ENCODE measurements at places on chromosomes 5 and 9.

DNA sequence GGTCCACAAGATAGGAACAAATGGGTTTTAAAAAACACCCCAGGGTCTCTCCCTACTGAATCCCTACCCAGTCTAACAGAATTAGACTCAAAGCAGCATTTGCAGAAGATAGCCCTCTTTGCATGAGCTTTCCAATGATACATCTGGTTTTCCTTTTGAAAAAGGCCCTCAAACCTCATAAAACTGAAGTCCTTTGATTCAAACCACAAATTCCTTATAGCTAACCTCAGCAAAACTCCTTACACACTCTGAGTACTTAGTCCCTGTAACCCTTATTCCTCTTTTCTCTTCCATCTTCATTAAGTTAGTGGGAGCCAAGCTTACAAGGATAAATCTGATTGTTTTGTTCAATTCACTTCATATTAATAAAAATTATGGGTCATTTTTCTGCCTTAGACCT, 90.5 kb upstream of the TNC start:
- DNase-seq, result peak; percentile 90

DNA sequence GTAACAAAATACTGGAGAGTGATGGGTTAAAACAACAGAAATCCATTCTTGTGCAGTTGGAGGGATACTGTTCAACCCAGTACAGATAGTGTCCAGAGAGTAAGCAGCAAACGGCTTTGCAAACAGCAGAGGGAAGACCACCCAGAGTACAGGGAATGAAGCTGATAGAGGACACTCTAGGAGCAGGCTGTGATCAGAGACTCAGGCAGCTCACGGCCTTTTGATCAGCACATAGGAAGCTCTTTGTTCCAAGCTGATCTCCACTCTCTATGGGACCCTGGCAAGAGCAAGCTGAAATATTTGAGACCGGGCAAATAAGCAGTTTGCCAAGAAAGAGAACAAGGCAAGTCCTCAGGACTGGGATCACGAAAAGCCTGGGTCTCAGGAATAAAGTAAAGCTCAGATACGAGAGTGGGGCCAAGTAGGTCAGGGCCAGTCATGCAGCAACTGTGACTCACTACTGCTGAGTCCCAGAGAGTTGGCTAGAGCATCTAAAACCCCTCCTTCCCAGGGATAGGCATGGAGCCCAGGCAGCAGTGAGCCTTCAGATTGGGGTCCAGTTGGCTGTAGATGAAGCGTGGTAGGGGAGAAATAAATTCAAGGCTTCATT, 52.4 kb downstream of the MELK start:
- DNase-seq, result peak; percentile 68

DNA sequence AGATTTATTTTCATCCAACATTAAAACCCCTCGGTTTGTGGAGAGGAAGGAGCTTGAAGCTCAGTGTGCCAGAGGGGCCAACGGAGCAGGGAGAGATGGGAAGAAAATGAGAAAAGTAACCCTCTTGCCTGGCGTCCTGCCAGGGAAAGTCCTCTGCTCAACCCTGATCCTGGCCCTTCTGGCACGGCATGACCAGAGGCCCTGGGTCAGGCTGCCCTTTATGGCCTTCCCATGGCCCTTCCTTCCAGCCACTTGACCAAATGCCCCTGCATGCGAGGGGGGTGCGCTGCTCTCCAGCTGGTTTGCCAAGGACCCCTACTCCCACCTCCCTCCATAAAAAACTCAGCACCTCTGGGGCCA, 43.8 kb downstream of the SPRY4 start:
- DNase-seq, result no peak

- no peak for DNase-seq
These were observed 123.6 kb upstream of the TNPO1 start for GRCh38 chr5:72692651-72693442.
